Mammary epithelial cell (primary cell): ENCODE measurements at places on chromosomes 4 and X. TPM values are rescaled to one million over a fixed set of nuclear protein-coding genes. Genes with fewer than 3 reads are reported as not detected.

AKAP14 gene
- total RNA-seq: not detected

DNA sequence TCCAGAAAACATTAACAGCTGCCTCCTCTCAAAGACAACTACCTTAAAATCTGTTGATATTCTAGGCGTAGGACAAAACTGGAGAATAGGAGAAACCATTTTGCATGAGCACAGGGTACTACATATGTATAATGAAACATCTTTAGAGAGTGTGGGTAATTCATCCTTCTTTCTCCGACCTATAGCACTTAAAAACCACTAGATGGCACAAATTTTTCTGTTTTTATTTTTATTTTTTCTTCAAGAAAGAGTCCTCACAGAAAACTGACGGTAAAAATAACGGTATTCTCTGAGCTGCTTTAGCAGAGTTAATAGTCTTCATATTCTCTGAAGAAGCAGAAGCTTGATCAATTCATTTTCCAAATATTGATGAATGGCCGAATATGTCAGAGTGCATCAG is 14.6 kb downstream of the SMIM31 start:
- no peak for DNase-seq

DNA sequence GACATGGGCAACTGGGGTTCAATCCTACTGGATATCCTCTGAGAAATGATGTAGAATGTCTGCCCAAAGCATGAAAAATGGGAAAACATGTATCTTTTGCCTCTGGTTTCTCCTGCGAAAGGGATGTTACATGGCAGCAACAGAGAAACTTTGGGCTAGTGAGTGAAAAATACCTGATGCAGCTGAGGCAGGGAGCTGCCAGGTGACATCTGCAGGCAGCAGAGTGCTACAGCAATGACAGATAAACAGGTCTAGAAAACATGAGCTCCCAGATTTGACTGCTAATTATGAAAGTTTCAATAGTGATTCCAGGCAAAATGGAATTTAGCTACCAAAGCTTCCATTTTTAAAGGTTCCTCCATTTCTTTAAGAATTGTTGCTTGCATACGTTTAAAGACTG is 4.8 kb upstream of the CXCL1 start:
- peak; percentile 59 for DNase-seq

DNA sequence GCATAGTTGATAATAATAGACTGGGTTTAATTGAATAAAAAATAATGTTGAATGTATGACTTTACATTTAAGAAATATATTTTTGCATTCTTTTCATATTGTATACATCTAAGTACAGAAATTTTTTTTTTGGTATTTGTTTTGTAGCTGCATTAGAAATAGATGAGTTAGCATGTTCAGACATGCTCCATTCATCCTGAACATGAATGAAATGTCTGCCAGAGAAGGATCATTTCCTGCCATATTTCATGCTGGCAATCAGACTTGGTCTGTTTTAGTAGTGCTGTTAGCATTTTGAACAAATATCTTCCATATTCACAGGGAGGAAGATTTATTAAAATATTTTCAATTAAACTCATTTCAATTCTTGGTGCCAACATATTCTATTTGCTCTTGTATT is 98.9 kb downstream of the FRMPD4 start:
- peak; percentile 51 for DNase-seq
